Stimulated activated CD8-positive, alpha-beta memory T cell treated with anti-CD3 and anti-CD28 coated beads, Interleukin-2, amount 100 ng/mL, for 1 hour (primary cell): ENCODE measurements at places on chromosomes 3 and 15.

DNA sequence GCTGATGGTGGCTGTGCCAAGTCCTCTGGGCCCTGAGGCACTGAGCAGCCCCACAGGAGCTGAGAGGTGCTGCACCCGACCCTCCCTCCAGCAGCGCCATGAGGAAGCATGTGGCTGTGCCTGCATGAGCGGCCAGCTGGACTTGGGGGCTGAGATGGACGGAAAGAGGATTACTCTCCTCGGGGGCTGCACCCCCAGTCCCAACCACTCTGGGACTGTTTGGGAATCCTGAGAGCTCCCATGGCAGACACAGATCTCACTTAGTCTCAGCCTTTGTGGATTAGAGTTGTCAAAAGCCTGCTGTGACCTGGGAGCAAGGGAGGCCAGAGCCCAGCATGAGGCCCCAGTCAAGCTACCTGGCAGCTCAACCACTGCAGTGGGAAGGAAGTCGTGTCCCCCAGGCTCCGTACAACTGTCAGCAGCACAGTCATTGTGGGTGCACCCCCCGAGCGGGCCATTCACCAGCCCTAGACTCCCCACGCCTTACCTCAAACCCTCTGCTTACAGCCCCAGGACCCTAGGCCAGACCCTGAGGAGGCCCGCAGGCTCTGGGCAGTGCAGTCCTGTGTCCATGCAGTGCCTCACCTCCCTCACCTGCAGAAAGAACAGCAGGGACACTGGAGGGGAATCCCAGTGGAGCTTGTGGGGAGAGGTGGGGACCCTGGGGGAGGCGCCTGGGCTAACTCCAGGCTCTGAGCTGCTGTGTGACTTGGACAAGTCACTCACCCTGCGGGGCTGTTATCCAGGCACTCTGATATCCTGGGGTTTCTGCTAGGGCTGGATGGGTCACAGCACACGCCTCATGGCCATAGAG is 17.1 kb downstream of the PRR23E start:
- DNase-seq, result no peak

GRCh38 chr3:139477710-139478640 is 1.7 kb upstream of the RBP2 start:
- DNase-seq, result no peak

GRCh38 chr15:67465196-67465952 is 55.6 kb upstream of the C15orf61 start:
- DNase-seq, result no peak

DNA sequence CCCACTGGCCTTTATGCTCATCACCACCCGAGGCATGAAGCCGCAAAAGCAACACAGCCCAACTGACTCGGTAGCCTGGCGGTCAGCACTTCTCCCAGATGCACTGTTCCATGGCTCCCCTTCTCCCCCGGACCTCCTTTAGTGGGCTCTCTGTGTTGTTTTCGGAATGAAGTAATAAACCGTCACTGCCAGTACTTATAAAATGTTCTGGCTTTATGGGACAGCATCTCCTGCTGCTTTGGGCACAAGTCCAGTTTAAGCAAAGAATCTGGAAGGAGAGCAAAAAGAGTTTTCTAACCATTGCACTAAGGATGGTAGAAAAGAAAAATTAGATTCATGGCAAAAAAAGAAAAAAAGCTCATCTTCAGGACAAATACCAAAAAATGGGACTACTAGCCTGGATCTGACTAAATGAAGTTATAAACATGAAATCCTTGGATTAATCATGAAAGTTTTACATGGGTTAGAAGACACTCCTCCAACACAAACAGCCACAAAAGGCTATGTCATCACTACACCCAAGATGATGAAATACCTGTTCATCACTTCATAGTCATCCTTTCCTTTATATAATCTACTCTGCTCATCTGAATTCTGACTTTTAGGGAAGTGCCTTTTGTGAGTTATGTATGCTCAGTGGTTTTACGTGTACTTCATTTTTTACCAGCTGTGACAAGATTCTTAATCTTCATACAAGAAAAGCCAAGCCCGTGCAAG is 89.5 kb upstream of the UBE2E2 start:
- no peak for DNase-seq

- DNase-seq, result no peak
Measured at GRCh38 chr3:120816728-120817127, 74.2 kb downstream of the GTF2E1 start.

DNA sequence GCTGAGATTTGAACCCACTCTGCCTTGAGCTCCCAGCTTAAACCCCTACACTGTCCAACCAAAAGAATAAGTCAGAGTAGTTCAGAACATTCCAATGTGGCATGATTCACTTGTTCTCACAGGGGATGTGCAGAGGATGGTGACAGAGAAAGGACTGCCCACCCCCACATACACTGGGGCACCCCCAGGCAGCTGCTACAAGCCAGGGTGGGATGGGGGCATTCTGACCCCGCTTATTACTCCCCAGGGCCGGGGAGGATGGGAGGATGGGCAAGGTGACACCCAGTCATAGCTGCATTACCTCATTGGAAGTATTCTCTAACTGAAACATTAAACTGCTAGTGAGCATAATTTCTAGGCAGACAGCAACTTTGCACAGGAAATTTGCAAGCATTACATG is 126.0 kb upstream of the PRR20G start:
- no peak for DNase-seq

GRCh38 chr3:182046166-182046764 is 334.5 kb downstream of the SOX2 start:
- no peak for DNase-seq

DNA sequence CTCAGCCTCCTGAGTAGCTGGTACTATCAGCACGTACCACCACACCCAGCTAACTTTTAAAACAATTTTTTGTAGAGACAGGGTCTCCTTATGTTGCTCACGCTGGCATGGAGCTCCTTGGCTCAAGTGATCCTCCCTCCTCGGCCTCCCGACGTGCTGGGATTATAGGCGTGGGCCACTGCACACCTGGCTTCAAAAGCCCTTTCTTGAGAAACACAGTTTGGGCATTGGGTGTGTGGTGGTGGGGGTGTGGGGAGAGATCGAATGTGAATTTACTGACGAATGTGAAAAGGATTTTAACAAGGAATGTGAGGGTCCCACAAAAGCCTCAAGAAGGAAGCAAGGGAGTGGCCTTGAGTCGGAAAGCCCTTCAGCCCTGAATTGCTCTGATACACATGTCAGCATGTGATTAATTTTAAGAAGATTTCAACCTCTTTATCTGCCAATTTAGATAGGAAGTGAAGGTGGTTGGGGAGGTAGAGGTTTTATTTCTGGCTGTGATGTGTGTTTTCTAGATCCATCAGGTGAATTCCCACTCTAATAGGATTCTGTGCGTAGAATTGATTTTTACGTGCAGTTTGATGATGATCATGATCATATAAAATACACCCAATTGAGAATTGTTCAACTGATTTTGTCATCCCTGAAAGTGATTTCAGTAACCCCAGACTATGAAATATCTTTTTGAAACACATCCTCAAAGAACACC is 1.1 kb downstream of the CCR4 start:
- no peak for DNase-seq

DNA sequence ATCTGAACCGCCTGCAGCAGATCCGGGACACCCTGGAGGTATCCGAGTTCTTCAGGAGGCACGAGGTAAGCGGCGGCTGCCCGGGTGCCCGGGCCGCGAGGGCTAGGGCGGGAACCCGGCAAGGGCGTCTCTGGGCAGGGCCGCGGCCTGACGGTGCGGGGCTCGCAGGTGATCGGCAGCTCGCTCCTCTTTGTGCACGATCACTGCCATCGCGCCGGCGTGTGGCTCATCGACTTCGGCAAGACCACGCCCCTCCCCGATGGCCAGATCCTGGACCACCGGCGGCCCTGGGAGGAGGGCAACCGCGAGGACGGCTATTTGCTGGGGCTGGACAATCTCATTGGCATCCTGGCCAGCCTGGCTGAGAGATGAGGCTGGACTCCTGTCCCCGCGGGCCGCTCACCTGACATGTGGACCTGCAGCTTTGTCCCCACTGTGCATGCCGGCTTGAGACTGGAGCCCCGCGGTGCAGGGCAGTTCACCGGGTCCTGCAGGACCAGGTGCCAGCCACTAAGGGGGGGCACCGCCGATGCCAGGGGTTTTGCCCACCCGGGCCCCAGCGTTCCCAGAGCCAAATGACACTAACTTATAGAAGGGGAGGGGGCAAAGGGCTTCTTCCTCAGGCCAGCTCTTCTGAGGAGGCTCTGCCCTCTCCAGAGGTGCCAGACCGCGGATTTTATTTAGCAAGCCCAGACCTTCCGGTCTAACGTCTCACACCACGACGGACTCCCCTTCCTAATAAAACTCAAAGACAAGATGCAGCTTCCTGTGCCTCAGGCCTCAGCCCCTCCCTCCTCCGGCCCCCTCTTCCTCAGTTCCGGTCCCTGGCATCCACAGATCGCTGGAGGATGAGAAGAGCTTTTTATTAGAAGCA is 9.4 kb downstream of the ITPKA start:
- DNase-seq, result no peak

DNA sequence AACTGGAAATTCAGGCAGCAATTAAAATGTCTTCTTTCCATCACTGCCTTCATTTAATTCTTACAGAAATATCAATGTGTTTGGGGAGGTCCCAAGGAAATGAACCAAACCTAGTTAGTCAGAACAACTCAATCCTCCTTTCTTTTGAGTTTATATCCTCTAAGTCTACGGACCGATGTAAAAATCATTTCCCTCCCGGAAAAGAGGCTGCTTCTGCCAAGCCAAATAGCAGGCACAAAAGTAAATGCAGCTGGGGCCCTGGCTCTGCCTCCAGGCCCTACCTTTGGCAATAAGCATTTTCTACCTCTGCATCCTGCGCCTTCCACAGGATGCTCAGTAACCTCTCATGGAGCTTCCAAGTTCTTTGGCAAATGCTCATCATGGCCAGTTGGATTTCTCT is 122.5 kb upstream of the COL8A1 start:
- DNase-seq, result no peak

DNA sequence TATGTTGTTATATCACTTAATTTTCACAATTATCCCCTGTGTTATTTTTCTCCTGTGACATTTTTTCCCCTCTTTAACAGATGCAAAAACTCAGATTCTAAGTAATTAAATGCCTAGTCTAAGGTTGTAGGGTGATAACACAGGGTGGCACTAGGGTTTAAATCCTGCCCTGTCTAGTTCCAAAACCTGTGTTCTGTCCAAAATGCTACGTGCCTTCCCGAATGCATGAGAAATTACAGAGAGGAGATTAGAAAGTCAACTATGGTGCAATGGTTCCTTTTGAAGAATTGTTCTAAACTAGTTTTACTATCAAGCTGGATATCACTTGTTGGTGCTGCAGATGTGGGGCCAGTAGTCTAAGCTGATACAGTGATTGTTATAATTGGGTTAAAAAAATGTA is 108.0 kb downstream of the DIPK2A start:
- DNase-seq, result no peak

- no peak for DNase-seq
Measured at GRCh38 chr3:43489930-43490329, 131.9 kb downstream of the ANO10 start.

DNA sequence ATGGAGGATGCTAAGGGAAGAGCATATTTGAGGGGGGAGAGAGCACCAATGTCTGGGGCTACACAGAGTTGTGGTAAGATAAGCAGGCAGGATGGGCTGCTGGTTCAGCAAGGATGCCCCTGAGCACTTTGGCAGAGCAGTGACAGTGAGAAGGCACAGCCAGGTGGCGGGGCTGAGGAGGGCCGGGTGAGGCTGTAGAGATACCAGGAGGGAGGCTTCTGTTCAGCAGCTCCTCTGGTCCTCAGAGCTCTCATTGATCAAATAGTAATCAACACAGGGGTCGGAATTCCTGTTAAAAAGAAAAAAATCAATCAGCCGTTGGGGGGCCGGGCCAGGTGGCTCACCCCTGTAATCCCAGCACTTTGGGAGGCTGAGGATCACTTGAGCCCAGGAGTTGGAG is 11.5 kb upstream of the XIRP1 start:
- DNase-seq, result no peak
